Activated T-helper 17 cell treated with anti-CD3 and anti-CD28 coated beads, Interleukin-2, amount 50 U/mL, for 72 hours (primary cell): ENCODE measurements at places on chromosomes 7 and 10. TPM values are rescaled to one million over a fixed set of nuclear protein-coding genes. Genes with fewer than 3 reads are reported as not detected.
A peak's percentile ranks its signal among the peaks of the same experiment; 100 is the strongest.

Gene PDZD7
- total RNA-seq: 2.9 TPM

DNA sequence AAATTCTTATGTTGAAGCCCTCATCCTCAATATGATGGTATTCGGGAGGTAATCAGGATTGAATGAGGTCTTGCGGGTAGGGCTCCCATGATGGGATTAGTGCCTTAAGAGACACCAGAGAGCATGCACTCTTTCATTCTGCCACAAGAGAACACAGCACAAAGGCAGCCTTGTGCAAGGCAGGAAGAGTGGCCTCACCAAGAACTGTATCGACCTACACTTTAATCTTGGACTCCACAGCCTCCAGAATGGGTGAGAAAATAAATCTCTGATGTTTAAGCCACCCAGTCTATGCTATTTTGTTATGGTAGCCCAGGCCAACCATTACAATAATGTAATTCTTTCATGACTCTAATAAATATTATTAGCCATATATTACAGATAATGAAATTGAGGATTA, 8.4 kb downstream of the SEM1 start:
- no peak for ATAC-seq

Gene C7orf33
- total RNA-seq: not detected

DNA sequence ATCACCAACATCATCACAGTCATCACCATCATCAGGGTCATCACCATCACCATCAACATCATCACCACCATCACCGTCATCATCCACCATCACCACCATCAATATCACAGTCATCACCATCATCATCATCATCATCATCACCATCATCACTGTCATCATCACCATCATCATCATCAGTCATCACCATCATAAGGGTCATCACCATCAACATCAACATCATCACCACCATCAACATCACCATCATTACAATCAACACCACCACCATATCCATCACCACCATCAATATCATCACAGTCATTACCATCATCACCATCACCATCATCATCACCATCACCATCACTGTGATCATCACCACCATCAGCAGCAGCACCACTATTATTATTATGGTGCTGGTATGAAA, 218.9 kb downstream of the TNS3 start:
- no peak for ATAC-seq

Gene GIMAP7
- 43.1 TPM for total RNA-seq

- no peak for ATAC-seq
These were observed 27.1 kb downstream of the SKIDA1 start for GRCh38 chr10:21498377-21498776.

- ATAC-seq: no peak
These were observed 8.4 kb downstream of the OLAH start for GRCh38 chr10:15052121-15052520.

Gene SFMBT2
- 20.4 TPM for total RNA-seq

DNA sequence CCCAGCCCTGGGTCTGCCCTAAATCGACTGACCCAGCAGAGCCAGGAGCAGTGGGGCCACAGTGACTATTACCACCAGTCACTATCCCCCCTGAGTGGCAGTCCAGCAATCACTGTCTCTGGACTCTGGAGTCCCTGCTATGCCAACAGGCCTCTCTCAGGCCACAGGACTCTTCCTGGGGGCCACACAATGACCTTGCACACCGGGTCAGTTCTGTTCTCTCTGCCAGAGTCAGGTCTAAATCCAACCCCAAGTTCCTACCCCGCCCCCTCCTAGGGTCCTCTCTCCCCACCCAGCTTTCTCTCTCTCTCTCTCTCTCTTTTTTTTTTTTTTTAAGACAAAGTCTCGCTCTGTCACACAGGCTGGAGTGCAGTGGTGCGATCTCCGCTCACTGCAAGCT, 21.6 kb downstream of the GRID2IP start:
- ATAC-seq: no peak

Gene LARP4B
- total RNA-seq: 85.5 TPM

DNA sequence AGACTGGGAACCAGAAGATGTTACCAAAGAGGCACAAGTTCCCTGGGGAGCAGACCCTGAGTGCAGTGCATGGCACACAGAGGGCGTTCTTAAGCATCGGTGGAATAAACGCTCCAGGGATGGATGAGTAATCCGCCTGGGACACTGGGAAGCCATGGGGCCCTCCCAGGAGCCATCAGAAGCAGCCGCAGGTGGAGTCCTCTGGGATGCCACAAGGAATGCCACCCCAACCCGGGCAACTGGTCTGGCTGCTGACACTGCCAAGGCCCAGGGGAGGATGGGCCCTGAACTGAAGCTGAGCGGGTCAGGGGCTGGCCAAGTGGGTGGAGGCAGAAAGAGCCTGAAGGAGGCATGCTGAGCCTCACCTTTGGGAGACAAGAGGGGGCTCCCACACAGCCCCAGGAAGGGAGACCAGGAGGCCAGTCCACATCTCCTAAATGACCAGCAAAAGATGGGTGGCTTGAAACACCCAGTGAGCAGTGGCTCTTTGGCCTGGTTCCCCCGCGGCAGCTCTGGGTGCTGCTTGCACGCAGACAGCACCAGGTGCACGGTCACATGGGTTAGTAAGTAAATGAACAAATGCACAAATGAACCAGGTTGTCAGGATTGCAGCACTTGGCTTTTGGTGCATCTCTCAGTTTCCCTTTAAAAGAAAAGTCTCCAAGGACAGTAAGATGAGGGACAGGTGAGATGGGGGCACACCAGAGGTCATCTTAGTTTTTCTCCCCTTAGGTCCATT, 141.3 kb upstream of the ZMIZ1 start:
- no peak for ATAC-seq

DNA sequence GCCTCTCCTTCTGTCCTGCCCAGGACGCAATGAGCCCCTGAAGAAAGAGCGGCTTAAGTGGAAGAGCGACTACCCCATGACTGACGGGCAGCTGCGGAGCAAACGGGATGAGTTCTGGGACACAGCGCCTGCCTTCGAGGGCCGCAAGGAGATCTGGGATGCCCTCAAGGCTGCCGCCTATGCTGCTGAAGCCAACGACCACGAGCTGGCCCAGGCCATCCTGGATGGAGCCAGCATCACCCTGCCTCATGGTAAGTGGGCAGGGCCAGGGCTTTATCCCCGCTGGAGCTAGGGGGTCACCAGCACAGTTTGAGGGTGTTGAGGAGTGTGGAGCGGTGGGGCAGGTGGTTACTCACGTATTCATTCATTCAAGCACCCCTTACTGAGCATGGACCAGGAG, 4.7 kb upstream of the ANKRD2 start:
- ATAC-seq: no peak

Gene CCDC6
- 49.1 TPM for total RNA-seq

DNA sequence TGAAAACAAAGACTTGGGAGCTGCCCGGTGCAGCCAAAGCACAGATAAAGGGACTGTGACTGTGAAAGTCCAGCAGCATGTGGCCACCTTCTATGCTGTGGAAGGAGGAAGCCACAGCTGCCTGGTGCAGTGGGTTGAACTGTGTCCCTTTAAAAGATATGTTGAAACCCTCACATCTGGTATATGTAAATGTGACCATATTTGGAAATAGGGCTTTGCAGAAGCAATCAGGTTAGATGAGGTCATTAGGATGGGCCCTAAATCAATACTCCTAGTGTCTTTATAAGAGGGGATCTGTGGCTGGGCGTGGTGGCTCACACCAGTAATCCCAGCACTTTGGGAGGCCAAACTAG, 136.9 kb downstream of the GLI3 start:
- no peak for ATAC-seq

DNA sequence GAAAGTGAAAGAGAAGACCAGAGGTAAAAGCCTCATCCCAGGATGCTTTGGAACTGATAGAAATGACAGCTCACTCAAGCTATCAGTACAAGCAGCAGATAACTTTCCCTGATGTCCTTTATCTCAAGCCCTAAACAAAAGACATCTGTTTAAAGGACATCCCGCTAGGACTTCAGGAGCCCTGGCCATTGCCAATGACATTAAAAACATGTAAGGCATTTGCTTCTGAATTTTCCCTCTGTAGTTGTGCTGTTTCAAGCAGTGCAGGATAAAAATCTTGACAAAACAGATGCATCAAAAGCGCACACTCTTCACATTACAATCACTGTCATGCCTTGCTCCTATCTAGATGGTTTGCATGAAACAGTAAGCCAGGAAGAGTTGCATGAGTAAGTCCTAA, 159.8 kb downstream of the AOAH start:
- no peak for ATAC-seq

GRCh38 chr10:12644380-12645144, 295.2 kb downstream of the CAMK1D start:
- ATAC-seq: peak; percentile 87

GRCh38 chr10:99834410-99834809, 52.0 kb downstream of the ABCC2 start:
- peak; percentile 87 for ATAC-seq
